Glutamatergic neuron (in vitro differentiated cells): ENCODE measurements at places on chromosomes 7 and 10. TPM values are rescaled to one million over a fixed set of nuclear protein-coding genes. Genes with fewer than 3 reads are reported as not detected.

Gene PTPRN2
- 49.0 TPM for total RNA-seq

Gene CTAGE15
- not detected for total RNA-seq

Gene PYROXD2
- total RNA-seq: 5.5 TPM

Gene HOXA2
- not detected for total RNA-seq

Gene LRMDA
- total RNA-seq: 2.1 TPM

Gene LIMK1
- 178 TPM for total RNA-seq

- H3K4me1 ChIP-seq: peaks cover 6% of the 10 kb centered on the region
- no peak overlapping the region for H3K4me3 ChIP-seq
- H3K36me3 ChIP-seq: no peaks in the 10 kb centered on the region
- no peak for DNase-seq
- peaks cover 2% of the 10 kb centered on the region for H3K27me3 ChIP-seq
Measured at GRCh38 chr10:65550761-65551160, 1375.1 kb upstream of the LRRTM3 start.

DNA sequence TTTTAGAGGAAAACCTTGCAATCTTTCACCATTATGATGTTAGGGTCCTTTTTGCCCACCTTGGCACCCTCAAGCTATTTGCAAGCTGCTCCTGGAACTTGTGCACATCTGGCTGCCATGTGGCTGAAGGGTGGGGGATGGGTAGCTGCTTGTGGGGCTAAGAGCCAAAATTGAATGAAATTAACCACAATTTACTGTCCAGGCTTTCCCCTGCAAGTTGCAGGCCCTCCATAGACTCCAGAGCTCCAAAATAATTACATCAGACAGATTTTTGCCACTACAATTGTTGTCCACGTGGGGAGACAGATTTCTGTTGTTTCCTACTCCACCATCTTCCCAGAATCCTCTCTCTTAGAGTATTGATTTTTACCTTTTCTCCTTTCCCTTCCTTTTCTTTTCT lies 19.1 kb downstream of the PI4K2A start:
- peak overlapping the region; percentile 78 for H3K27ac ChIP-seq
- peaks cover 4% of the 10 kb centered on the region for H3K27me3 ChIP-seq
- H3K4me3 ChIP-seq: no peak overlapping the region
- no peak for DNase-seq
- H3K4me1 ChIP-seq: peaks cover 7% of the 10 kb centered on the region

- H3K27ac ChIP-seq: no peak overlapping the region
- no peak overlapping the region for H3K4me3 ChIP-seq
- H3K27me3 ChIP-seq: no peaks in the 10 kb centered on the region
- DNase-seq: no peak
- no peaks in the 10 kb centered on the region for H3K36me3 ChIP-seq
Measured at GRCh38 chr7:19392246-19392645, 247.0 kb upstream of the FERD3L start.

Gene RNF32
- 2.2 TPM for total RNA-seq
